Cardiac ventricle fibroblast (primary cell): ENCODE measurements at places on chromosomes 4 and X. TPM values are rescaled to one million over a fixed set of nuclear protein-coding genes. Genes with fewer than 3 reads are reported as not detected.

RHOXF1 gene
- not detected in 2 replicates for total RNA-seq

TLR2 gene
- total RNA-seq = 0.10 and 0.50 TPM in 2 replicates

HSFX3 gene
- not detected in 2 replicates for total RNA-seq

PRSS12 gene
- total RNA-seq = under 0.01 TPM in 1 of 2 replicates, not detected in the other

AFF1 gene
- 21.6 and 26.1 TPM in 2 replicates for total RNA-seq

MAGEB3 gene
- total RNA-seq = not detected in 2 replicates

SLC34A2 gene
- not detected in 2 replicates for total RNA-seq

IL15 gene
- 1.8 and 3.7 TPM in 2 replicates for total RNA-seq

MAGEC2 gene
- total RNA-seq = not detected in 2 replicates

AMOT gene
- total RNA-seq = 1.3 and 1.6 TPM in 2 replicates

REPS2 gene
- 6.8 and 7.5 TPM in 2 replicates for total RNA-seq

YY2 gene
- total RNA-seq = 0.56 and 2.3 TPM in 2 replicates

LONRF3 gene
- 0.50 and 1.8 TPM in 2 replicates for total RNA-seq
